ENCODE measurements at places on chromosomes 1 and 21. TPM values are rescaled to one million over a fixed set of nuclear protein-coding genes. Genes with fewer than 3 reads are reported as not detected.

GRCh38 chr21:45138199-45139002, 64.0 kb downstream of the ADARB1 start:
- DNase-seq = no peak
- H3K4me3 ChIP-seq = no peak overlapping the region
- H3K27me3 ChIP-seq = no peaks in the 10 kb centered on the region
- peaks cover 38% of the 10 kb centered on the region for H3K4me1 ChIP-seq
- no peaks in the 10 kb centered on the region for H3K36me3 ChIP-seq
- H3K27ac ChIP-seq = no peak overlapping the region

- no peak overlapping the region for H3K27ac ChIP-seq
- DNase-seq = no peak
- no peaks in the 10 kb centered on the region for H3K4me1 ChIP-seq
- no peaks in the 10 kb centered on the region for H3K36me3 ChIP-seq
- H3K4me3 ChIP-seq = no peak overlapping the region
- peaks cover 4% of the 10 kb centered on the region for H3K27me3 ChIP-seq
Measured at GRCh38 chr21:30434033-30434631, 4.1 kb downstream of the KRTAP13-4 start.

DNA sequence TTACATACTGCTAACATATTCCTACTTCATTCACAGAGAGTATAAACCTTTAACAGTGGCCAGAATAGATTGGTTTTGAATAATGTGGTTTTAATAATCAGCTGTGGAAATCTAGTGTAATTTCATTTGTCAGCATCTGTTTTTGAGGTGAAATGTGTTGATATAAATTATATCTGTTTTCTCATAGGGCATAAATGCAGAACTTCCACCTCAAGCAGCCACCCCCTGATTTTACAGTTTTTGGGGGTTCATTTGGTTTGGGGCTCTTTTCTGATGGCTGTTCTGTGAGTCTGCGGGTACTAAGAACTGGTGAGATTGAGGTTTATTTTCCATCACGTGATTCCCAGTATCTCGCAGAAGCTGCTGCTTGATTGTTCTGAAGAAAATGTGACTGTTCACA, 23.2 kb downstream of the EDARADD start:
- DNase-seq = no peak
- H3K36me3 ChIP-seq = no peaks in the 10 kb centered on the region
- no peaks in the 10 kb centered on the region for H3K27me3 ChIP-seq

Gene PLA2G2C
- total RNA-seq = not detected
